Cortex of kidney (tissue), 1 donor: ENCODE measurements at places on chromosomes 2 and 18.

DNA sequence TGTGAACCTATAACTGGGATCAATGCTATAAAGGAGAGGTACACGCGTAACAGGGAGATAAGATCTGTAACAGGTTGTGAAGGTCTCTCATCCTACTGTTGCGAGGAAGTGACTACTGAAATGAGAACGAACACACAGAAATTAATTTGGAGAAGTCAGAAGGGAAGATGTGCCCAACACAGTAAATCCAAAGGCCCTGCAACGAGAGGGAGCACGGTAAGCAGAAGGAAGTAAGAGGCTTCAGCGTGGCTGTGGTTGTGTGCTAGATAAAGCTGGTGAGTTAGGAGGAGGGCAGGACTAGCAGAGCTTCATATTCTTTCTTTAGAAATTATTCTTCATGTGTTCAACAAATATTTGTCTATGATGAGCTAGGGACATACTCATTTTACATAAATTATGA is 2.5 kb upstream of the ATG16L1 start:
- DNase-seq: no peak

DNA sequence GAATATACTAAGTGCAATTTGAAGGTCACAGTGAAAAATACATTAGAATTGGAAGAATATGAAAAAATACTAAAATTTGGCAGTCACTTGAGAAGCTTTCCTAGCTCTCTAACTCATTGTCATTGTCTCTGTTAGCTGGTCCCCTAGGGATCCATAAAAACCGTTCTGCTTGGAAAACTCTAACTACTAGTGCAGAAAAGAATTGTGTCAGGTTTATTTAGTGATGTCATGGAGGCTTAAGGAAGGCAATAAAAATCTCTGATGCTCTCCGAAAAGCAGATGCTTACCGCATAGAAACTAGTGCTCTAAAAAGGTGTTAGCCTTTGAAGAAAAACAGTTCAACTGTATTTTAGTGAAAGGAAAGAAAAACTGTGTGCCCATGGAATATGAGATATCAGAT is 150.1 kb upstream of the DLGAP1 start:
- no peak for DNase-seq

DNA sequence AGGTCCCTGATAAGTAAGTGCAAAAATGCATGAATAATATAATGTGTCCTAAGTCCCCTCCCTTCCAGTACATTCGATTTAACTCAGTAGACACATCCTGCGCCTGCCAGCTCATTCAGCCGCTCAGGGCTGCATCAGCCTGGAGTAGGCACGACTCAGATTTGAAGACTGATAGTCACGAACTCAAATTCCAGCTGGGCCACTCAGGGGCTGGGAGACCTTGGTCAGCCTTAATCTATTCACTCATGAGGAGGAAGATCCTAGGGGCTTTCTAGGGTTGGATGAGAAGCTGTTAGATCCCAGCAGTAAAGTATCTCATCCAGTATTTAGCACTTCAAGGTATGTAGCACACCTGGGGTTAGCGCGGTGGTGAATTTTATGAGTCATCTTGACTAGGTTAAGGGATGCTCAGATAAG is 98.9 kb upstream of the ODC1 start:
- DNase-seq: no peak

DNA sequence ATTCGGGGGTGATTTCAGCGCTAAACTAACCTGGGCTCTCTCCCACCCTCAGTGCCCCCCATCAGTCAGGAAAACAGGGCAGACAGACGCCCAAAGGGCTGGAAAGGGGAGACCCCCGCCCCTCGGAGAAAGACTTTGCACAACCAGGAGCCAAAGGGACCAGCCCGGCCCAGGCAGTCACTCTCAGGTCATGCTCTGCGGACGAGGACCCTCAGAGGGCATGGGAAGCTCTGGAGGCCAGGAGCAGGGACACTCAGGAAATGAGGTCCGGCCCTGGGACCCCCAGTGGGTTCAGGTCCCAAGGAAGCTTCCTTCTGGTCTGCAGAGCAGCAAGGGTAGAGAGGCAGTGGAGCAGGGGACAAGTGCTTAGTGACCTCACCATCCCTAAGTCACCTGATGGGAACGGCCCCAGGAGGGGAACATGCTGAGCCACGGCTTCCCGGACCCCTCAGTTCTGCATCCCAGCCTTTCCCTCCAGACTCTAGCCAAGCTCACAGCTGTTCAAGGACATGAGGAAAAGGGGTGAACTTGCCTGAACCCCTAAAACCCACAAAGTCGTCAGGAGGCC is 88.0 kb upstream of the GPC1 start:
- DNase-seq: no peak

DNA sequence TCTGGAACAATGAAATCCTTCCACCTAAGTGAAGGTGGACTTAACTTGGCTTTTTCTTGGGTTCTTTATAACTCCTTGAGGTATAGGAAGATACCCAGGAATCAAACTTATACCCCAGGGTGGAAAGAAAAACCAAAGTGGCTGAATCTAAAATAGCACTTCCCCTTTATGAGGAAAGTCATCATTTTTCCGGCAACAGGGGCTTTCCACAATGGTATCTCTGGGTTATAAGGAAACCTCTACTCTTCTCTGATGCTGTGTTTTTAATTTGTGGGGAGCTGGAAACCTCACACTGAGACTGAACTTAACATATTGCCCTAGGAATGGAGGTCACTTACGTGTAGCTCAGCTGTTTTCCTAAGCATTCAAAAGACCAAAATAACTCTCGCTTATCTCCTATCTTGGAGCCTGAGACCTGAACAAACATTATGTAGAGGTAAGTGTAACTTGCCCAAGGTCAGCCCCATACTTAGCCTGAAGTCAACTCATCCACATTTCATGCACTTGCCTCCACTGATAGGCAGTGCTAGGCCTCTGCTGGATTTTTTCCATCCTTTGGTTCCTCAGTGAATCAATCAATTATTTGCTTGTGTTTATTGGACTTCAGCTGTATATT is 117.9 kb downstream of the SETBP1 start:
- DNase-seq: no peak

DNA sequence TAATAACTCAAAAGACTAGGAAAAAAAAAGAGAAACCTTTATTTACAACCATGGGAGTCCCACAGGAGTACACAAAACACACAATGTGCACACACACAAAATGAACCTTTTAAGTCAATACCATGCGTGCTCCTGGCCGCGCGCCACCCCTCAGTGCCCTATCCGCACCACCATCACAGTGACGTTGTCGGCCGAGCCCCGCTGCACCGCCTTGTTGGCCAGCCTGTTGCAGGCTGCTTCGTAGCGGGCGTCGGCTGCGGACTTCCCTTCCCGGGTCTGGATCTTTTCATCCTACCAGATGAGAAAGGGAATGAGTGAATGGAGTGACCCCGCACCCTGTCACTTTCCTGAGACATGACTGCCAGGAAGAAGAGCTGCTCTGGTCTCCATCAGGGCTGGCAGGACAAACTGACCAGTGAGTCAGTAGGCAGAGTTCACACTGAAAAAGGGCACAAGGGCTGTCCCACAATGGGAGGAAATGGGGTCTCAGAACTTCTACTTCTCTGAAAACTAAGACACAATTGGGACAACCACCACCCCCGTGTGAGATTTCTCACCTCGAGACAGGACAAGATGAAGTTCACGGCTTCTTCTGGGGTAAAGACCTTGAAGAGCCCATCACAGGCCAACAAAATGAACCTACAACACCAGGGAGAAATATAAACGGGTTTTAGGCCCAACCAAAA is 11.8 kb downstream of the ERFE start:
- DNase-seq: no peak

GRCh38 chr2:140504601-140505000 is 1626.2 kb downstream of the LRP1B start:
- no peak for DNase-seq

GRCh38 chr2:225458431-225459117 is 59.1 kb downstream of the NYAP2 start:
- no peak for DNase-seq

GRCh38 chr2:97805776-97806175 is 92.4 kb downstream of the ZAP70 start:
- no peak for DNase-seq

- no peak for DNase-seq
Measured at GRCh38 chr2:225041207-225041850, 939 bp downstream of the DOCK10 start.

DNA sequence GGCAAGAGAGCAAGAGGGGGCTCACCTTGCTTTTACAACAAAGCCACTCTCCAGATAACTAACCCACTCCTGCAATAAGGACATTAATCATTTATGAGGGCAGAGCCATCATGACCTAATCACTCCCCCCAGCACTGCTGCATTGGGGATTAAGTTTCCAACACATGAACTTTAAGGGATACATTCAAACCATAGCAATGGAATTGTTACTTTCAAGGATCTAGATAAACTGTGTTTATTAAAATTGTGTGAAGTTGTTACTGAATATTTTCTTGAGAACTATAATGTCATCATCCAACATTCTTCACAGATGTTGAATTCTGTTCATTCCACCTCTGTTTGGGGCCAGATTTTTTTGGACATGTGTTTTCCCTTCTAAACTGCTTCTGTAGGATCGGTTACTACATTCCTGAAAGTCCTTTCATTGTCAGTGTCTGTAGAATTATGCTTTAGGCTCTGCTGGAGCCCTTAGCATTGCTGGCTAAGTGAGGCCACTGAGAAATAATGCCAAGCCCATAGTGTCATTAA is 50.4 kb downstream of the SPATS2L start:
- no peak for DNase-seq

GRCh38 chr2:54557601-54558187 is 101.6 kb downstream of the SPTBN1 start:
- DNase-seq: no peak

DNA sequence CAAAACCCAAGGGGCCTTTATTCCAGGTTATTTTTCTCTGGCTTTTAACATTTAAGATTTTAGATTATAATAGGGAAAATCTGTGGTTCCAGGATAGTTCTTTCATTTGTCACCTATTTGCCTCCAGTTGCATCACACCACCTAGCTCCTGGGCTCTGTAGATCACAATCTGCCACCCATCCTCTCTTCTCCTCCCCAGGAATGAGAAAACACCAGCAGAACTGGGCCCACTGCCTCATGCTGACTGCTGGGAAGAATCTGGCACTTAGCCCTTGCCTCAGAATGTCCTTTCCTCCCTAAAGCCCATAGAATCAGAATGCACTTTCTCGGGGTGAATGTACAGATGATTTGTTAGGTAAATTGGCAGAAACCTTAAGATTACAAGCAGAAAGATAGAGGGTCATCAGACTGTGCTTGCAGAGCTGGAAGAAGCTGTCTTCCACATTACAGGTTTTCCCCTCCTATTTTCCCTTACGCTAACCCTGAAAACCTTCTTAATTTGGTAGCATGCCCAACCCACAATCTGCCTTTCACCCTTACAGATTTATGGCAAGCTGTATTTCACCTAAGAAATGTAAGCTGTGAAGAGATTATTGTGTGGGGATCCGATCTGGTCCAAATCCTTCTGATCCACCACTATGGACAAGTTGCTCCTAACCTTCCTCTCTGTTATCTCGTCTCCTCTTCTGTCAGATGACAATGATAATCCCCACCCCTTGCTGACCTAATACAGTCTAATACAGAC is 72.6 kb downstream of the LRRC30 start:
- DNase-seq: no peak

- no peak for DNase-seq
Measured at GRCh38 chr2:184633726-184634125, 35.4 kb downstream of the ZNF804A start.

DNA sequence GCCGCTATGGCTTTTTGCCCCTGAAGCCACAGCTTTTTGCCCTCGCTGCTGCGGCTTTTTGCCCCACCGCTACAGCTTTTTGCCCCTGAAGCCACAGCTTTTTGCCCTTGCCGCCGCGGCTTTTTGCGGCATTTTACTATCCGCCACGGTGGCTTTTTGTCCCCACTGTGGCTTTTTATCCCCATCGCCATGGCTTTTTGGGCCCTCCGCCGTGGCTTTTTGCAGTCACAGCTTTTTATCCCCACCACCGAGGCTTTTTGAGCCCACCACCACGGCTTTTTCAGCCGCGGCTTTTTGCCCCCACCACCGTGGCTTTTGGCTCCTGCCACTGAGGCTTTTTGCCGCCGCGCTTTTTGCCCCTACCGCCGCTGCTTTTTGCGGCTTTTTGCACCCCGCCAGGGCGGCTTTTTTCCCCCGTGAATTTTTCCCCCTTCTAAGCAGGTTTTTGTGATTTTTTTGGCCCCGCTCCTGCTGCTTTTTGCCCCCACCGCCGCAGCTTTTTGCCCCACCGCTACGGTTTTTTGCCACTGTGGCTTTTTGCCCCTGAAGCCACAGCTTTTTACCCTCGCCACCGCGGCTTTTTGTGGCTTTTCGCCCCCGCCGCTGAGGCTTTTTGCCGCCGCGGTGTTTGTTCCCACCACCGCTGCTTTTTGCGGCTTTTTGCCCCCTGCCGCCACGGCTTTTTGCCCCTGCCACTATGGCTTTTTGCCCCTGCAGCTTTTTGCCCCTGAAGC is 2797.2 kb upstream of the TEKT4 start:
- DNase-seq: no peak

GRCh38 chr18:58638441-58638840 is 9.6 kb upstream of the ALPK2 start:
- no peak for DNase-seq

DNA sequence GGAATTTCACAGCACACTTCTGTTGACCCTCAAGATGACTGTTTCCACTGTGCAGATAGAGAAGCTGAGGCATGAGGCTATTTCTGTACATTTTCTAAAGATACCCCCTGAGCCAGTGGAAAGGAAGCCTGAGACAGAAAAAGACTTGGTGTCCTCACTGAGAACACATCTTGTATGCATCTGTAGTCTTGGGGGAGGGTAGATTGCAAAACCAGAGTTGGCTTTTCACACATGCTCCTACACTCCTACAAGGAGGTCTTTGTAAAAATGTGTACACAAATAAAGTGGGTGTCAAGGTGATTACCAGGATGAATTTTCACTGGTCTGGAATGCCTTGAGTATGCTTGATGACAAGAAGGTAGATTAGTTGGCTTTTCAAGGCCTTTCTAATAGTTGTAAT is 98.0 kb downstream of the KCTD18 start:
- DNase-seq: no peak

GRCh38 chr2:202031246-202031951 is 2.3 kb upstream of the FZD7 start:
- no peak for DNase-seq

- no peak for DNase-seq
Measured at GRCh38 chr18:76348267-76349066, 146.6 kb downstream of the ZNF516 start.

DNA sequence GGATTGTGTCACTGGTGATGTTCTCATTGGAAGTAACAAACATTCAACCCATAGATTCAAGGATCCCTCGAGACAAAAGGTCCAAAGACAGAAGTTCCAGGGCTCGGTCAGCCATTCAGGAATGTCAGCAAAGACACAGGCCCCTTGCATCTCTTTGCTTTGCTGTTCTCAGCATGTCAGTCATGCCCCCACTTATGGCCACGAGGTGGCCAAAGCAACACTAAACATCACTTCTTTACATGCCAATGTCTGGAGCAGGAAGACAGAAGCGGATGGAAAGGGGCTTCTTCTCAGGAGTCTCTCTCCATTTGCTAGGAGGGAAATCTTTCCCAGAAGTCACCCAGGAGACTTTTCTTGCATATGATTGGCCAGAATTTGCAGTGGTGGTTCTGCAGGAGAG is 191.6 kb upstream of the SP5 start:
- DNase-seq: no peak

GRCh38 chr18:813172-814071 is 1.4 kb upstream of the YES1 start:
- no peak for DNase-seq
